ENCODE measurements at places on chromosomes 2 and 18. TPM values are rescaled to one million over a fixed set of nuclear protein-coding genes. Genes with fewer than 3 reads are reported as not detected.

FBXO41 gene
- 0.13 TPM for total RNA-seq

WNT10A gene
- total RNA-seq = not detected

GRCh38 chr18:11468617-11469016, 140.8 kb upstream of the SLC35G4 start:
- no peak for DNase-seq

GRCh38 chr2:15724235-15724634, 132.6 kb downstream of the DDX1 start:
- DNase-seq = no peak
